ENCODE measurements at places on chromosomes 7 and 10.

DNA sequence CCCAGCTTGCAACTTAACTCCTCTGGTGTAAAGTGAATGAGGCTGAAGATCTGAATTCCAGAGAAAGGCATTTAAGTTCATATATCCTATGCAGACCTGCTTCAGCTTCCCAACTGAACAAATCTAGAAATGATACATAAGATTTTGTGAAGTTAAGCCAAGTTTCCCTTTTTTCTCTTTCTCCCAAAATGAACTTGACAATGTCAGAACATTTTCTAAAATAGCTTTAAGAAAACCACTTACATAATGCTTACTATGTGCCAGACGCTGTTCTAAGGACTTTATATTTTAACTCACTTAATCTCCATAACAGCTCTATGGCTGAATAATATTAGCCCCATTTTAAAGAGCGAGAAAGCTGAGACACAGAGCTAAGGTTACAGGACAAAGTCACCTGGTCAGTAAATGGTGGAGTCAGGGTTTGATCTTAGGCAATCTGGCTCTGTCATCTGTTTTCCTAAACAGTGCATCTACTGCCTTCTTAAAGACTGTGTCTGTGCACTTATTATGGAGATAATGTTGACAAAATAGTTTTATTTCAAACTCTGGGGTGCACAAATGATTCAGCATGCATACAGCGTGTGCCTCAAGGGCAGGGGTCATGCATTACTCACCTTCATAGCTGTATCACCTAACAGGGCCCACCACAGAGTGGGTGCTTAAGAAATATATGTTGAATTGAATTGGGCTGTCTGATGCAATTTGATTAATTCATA lies 66.8 kb downstream of the RHOBTB1 start:
- DNase-seq = no peak

DNA sequence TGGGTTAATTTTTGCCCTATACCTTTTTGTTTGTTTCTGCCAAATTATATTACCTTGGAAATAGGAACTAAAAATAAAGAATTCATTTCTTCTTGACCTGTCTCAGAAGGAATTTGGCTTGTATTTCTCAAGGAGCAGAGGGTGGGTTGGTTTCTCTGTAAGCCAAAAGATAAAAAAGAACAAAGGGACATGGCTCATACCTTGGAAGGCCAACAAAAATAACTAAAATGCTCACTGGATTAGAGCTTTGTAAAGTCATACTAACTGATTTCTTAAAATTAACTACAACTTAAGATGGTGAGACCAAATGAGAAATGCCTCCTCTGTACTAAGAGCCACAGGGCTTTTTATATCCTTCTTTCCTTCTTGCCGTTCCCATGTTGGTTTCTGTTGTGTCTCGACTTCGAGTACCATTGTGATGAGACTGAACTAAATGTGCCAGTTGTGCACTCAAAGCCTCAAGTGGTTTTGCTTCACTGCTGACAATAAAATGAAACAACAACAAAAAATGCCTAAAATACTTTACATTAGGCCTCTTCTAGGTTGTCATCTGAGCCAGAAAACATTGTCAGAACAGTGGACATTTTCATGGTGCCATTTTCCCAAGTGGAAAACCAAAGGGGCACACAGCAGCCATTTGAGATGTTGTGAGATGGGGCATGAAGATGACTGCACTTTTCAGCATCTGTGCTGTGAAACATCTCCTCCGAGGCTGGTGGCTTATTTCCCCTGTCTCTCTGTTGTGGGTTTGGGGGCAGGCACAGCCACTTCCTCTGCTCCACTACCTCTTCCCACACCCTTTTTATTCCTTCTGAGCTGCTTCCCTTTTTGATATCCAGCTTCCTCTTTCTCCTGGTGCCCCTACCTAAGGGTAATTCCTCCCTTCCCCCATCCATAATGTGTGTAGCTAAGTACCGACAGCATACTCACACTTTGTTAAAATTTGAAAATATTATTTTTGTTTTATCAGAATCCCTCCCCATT lies 51.8 kb upstream of the AGR3 start:
- no peak for DNase-seq

GRCh38 chr10:1147810-1148209 lies 91.6 kb downstream of the WDR37 start:
- DNase-seq = no peak

GRCh38 chr7:1562597-1563051 lies 6.6 kb upstream of the TMEM184A start:
- DNase-seq = no peak

DNA sequence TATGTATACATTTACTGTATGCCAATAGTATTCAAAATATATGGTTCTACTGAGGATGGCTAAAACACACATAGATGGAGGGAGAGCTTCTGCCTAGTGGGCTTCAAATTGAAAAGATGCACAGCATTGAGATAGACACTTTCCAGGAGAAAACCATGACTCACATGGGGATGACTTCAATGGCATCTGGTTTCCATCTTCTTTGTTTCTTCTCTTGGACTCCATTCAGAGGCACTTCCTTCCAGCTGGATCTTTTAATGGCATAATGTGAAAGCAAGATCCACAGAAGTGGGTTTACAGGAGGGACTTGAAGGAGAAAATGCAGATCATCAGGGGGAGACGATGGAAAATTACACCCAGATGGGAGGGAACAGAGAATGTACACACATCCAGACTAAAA lies 84.9 kb downstream of the ZNF365 start:
- no peak for DNase-seq

DNA sequence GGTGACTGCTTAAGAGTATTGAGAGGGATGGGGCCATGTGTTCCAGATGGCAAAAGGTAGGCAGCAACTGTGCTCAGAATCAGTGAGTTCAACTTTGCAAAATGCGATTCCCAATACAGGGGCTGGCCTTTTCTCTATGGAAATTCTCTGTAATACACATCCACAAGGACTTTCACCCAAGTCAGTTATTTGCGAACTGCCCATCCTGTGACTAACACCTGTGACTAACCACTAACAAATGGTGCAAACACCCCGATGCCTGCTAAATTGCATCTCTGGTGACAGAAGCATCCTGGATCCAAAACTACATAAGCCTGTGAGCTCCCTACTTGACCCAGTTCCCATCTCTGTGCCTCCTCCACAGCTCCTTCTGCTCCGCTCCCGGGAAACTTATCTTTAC lies 9.0 kb upstream of the CUZD1 start:
- no peak for DNase-seq
